Stimulated activated CD8-positive, alpha-beta memory T cell treated with anti-CD3 and anti-CD28 coated beads, Interleukin-4, amount 100 ng/mL, for 1 hour (primary cell): ENCODE measurements at places on chromosomes 7 and 10.

GRCh38 chr10:86413046-86413728, 46.6 kb upstream of the GRID1 start:
- no peak for DNase-seq

GRCh38 chr7:127437241-127437640, 44.7 kb upstream of the ZNF800 start:
- DNase-seq = no peak

DNA sequence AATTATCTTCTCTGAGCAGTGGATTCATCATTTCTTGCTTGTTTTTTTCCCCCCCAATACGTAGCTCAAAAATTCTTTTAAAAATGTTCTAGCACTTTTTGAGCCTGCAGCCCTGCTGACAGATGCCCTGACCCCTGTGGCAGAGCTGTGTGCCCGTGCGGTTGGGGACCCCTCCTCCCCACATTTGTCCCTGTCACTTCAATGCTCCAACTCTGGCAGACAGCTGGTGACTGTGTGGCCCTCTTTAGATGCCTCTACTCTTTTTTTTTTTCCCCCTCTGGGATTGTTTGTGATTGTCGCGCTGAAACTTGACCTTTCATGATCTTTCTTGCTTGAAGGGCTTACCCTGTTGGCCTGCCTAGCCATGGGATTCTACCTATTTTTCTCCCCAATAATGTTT, 214.1 kb downstream of the TMEM178B start:
- DNase-seq = no peak

GRCh38 chr7:42931447-42931833, 534 bp downstream of the PSMA2 start:
- no peak for DNase-seq

- no peak for DNase-seq
Measured at GRCh38 chr7:40197527-40197926, 62.7 kb downstream of the SUGCT start.

- DNase-seq = no peak
Measured at GRCh38 chr7:78510580-78511188, 712.1 kb downstream of the PHTF2 start.

DNA sequence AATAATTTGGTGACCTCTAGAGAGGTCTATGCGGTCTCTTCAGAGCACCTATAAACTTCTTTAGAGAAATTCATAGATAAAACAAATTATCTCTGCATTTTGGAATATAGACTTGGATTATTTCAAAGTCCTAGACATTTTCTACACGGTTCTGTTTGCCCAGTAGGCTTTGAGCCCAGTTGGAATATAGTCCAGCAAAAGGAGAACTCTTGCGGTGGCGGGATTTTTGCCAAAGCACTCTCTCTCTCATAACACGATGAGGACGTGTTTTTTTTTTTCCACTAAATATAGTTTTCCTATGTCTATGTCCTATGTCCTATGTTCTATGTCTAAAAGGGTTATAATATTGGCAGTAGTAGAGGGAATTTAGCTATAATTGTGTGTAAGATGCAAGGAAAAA, 164.9 kb upstream of the AGR3 start:
- DNase-seq = no peak

GRCh38 chr10:117677239-117677638, 134.7 kb downstream of the EMX2 start:
- DNase-seq = no peak

DNA sequence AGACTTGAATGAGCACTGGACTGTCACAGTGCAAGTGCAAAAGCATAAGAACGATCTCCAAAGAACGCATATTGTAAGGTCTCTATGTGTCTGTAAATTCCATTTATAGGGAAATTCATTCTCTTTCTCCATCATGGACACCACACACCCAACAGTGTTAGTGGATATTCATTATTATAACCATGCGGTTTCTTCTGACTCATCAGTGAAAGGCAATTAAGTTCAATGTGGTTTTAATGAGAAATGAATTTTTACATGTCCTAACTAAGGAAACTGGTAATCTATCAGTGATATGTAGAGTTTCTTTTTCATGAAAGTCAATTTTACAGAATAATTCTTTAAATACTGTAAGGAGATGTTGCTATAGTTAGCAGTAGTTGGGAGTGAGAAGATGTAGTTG, 25.9 kb downstream of the GIMAP8 start:
- no peak for DNase-seq

DNA sequence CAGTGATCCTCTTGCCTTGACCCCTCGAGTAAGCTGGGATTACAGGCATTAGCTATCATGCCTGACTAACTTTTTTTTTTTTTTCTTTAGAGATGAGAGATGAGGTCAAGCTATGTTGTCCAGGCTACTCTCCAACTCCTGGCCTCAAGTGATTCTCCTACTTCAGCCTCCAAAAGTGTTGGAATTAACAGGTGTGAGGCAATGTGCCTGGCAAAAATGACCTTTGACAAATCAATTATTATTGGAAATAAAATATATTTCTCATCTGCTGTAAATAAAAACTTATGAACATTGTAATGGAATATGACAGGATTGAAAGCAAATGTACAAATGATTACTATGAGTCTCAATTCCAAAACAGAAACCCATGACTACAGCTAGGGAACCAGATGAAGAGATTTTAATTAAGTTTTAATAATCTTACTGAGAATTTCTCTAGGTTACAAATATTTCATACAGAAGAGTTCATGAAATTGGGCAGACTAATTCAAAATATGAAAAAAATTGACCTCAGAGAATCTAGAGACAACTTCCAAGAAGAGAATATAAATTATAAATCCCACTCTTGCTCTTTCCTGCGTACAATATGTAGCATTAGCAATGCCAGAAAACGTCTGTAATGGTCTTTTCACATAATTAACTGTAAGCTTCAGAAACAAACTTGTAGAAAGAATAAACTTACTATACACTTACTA, 414.7 kb downstream of the DGKB start:
- no peak for DNase-seq

DNA sequence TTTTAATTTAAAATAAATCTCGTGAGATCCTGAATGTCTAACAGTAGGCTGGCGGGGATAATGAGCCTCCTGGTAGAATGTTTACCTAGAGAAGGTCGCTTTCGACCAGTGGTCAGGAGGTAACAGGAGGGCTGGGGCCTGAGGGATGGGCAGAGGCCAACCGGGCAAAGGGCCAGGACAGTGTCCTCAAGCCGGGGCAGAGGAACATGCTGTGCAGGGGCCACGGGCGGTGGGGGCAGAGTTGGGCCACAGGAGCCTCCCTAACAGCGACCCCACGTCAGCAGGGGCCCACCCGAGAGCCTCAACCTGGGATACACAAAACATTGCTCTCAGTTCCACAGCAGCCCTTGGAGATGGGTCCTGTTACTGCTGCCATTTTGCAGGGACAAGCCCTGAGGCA, 14.5 kb downstream of the CFAP46 start:
- DNase-seq = no peak

DNA sequence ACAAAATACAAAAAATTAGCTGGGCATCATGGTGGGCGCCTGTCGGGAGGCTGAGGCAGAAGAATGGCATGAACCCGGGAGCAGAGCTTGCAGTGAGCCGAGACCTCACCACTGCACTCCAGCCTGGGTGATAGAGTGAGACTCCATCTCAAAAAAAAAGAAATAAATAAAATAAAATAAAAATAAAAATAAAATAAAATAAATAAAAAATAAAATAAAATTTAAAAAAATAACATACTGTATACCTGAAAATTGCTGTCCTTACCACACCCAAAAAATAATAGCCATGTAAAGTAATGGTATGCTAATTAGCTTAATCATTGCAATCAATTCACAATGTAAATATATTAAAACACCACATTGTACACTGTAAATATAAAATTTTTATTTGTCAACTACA, 3.4 kb downstream of the ZC3HAV1L start:
- no peak for DNase-seq

DNA sequence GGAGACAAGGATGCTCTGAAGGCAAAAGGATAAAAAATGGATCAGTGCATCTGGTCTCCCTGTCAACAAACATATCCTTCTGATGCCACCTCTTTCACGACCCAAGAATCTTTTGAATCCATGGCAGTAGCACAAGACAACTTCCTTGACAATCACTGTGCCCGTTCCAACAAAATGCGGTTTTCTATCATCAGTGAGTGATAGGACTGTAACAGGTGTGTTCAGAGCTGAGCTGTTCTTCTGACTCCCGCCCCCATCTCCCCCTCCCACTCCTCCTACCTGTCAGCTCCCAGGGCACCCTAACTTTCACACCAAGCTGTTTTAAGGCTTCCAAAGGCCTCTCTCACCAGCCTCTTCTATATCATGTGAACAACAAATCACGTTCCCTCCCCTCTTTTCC, 74.8 kb downstream of the PARD3 start:
- DNase-seq = no peak

- no peak for DNase-seq
Measured at GRCh38 chr7:8274589-8274988, 12.6 kb upstream of the ICA1 start.

- no peak for DNase-seq
Measured at GRCh38 chr7:91569728-91570457, 305.7 kb downstream of the FZD1 start.

GRCh38 chr10:2278363-2278762, 541.0 kb upstream of the ADARB2 start:
- no peak for DNase-seq

GRCh38 chr7:43533801-43534479, 49.0 kb upstream of the STK17A start:
- no peak for DNase-seq

DNA sequence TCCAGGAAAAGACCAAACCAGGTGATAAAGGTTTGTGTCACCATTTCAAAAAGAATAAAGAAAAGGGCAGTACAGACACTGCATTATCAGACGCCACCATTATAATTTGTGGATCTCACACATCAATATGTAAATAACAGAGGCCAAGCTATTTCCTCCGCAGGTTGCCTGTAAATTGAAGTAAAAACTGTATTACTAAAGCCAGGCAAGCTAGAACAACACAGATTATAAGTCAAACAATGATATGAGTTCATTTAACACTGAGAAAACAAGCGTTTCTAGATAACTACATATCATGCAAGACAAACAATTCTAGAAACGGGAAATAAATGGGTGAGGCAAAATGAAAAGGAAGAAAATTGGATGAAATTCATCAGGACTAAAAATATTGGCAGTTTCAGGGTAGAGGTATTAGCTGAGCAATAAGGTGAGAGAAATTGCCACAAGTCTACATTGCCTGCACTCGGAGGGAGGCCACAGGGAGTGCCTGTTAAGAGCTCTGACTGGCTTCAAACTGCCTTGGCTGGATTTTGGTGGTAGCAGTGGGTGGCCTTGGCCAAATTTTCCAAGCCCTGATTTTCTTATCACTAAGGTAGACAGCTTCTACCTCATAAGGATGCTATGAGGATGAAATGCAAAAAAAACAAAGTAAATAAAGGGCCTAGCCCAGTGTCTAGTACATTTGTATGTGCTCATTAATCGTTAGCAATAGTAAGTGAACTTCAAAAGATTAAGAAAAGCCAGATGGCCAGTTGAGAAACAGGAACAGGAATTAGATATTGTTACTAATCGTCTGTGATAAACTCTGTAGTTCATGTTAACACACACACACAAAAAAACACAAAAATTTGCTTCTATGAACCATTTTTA, 240.0 kb upstream of the NFE2L3 start:
- no peak for DNase-seq
